ENCODE measurements at places on chromosomes 1 and 21.
A peak's percentile ranks its signal among the peaks of the same experiment; 100 is the strongest.

DNA sequence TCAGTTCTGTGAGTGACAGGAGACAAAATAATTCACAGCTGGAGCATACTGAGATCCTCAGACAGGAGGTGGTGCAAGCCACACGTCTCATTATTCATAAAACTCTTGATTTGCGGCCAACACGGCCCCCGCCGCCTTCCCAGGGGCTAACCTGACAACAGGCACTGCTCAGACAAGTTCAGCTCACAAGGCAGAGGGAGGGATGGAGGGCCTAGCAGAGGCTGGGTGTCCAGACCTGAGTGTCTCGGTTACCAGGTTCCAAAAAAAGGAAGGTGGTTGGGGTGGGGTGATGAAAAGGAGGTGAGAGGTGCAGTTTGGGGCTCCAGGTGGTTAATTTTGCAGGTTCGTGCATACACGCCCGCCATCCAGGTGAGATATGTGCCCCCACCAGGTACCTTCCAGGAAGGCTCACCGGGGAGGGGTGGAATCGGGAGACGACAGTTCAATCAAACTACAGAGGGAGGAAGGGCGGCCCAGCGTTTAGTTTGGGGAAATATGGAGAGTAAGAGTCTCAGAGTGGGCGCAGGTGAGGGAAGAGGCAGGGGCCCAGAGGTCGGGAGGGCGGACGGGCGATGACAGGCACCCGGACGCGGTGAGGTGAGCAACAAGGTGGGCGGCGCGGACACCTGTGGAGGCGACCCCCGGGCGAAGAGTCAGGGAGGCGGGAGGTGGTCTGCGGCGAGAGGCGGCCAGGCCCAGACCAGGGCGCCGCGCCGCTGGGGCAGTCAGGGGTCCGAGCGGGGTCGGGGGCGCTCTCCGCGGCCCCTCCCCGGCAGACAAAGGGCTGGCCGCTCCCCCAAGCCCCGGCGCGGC, 629 bp downstream of the CTNNBIP1 start:
- DNase-seq, result no peak

GRCh38 chr21:25535849-25536248, 71.4 kb downstream of the MRPL39 start:
- no peak for DNase-seq

- DNase-seq, result no peak
Observed at GRCh38 chr1:26350701-26351589, 3.0 kb downstream of the CRYBG2 start.

GRCh38 chr1:170032531-170033280, 41.8 kb downstream of the KIFAP3 start:
- DNase-seq, result peak; percentile 39

DNA sequence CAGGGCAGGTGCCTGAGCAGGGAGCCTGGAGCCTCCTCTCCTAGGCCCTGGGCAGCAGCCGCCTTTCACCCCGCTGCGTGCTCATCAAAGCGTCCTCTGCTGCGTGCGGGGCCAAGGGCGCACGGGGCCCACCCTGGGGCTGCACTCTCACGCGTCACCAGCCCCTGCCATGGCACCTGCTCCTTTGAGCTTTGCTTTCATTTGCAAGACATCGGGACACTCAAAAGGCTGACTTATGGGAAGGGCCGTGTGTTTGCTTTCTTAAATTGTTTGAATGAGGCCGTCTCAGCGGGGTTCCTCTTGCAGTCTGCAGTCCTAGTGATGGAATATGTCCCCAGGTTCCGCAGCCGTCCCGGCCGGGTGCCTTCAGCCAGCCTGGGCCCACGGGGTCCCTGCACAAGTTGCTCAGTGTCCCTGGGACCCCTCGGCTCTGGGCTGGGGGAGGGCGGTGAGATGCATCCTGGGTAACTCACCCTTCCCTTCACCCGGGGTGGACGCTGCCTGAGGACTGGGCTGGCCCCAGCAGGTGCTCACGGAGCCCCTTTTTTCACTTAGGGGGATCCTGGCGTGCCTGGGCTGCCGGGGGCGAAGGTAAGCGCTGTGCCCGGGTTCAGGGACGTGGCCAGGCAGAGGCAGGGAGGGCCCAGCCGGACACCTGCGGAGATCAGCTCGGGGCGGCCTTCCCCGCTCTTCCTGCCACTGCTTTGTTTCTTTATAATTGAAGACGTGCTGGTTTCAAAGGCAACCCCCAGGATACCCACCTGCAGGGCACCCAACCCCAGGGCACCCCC, 53.1 kb downstream of the SLC19A1 start:
- DNase-seq, result no peak

GRCh38 chr1:63906047-63906704, 132.4 kb downstream of the ROR1 start:
- no peak for DNase-seq

Measured in AG09309 (cell line).